ENCODE measurements at places on chromosomes 12 and 14.
A peak's percentile ranks its signal among the peaks of the same experiment; 100 is the strongest.

DNA sequence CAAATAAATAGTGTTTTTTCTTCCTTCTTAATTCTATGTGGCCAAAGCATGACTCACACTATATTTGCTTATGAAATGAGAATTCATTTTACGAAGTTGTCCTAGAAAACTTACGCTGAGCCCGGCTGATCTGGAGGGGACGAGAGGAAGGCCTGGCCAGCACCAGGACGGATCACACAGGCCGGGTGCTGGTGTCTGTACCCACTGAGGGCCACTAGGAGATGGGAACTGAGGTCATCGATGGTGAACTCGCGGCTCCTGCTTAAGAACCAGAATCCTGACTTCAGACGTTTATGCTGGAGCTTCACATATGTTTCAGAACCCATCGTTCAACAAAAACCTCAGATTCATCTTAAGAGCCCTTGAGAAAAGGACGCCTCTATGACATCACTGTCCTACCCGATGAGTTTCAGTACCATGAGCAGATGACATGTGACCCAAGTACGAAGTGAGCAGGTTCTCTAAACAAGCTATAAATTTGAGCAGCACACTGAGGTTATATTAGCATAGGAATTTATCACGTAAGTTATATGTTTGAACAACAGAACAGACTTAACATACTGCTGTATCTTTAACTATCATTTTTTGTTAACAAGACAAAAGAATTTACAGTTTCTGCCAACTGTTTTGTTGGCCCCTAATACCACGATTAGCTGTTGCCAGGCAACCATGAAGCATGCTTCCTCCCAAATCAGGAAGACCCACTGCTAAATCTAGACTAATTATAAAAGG lies 111.9 kb downstream of the FOXN3 start:
- DNase-seq = no peak

DNA sequence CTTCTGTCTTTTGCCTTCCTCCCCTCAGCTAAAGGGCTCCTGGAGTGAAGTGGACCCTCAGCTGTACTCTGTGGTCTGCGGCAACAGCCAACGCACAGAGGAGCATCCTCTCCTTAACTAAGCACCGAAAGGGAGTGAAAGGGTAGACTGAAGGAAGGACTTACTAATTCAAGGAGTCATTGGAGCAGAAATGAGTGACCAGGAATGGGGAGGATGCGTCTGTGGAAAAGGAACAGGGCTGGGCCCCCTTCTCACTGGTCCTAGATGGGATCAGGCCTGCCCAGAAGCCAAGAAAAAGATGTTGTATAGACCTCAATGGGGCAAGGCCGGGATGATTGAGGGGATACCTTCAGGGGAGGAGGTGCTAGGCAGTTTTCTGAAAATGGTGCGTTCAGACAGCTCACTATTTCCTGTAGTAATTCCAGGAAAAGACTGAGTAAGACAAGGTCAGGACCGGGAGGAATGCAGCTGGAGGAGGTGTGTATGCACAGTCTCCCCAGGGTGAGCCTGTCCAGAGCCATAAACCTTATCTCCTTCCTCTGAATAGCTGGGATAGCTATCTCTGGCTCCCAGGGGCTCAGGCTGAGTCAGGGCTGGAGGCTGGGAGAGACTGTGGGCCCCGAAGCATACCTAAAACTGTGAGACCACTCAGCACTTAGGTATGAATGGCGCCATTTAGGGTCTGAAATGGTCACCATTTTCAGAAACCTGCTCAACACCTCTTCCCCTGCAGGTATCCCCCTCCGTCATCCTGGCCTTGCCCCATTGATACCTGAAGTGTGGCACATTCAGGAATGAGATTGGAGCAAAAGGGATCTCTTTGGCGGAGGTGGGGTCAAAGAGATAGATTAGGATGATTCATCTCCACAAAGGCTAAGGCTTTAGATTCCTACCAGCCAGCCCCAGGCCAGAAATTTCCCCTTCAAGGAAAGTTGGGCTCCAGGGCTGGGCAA lies 20.2 kb upstream of the KRT8 start:
- DNase-seq = no peak

DNA sequence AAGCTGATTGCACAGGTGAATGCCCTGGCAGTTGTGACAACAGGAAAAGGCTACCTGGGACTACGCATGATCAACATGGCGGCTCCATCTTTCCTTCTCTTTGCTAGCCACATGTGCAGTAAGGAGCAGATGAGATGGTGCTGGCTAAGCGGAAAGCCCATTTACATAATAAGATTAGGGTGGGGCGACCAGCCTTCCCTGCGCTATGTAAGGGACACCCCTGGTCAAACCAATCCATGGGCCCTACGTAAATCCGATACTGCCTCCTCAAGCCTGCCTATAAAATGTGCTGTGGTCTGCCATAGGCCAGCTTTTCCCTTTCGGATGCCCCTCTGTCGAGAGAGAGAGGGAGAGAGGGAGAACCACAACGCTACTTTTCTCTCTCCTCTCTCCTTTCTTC lies 31.0 kb upstream of the BTG1 start:
- no peak for DNase-seq

DNA sequence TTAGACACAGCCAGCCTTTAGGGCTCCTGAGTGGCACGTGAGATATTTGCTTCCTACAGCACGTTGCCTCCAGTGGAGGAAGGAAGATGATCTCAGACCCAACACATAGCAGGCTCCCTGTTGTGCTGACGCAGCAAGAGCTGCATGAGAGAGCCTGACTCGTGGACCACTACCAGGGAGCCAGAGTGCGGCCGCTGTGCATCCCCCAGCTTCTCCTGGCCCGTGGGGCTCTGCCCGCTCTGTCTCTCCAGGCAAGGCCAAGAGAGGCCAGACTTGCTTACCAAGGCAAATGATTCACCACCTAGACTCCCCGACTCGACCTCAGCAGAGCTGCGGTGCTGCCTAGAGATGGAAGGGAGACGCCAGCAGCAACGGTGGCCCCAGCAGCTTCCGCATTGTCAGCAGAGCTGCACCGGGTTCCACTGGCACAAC lies 37.5 kb downstream of the MAP3K9 start:
- no peak for DNase-seq

GRCh38 chr14:37143475-37143874 lies 28.9 kb downstream of the SLC25A21 start:
- no peak for DNase-seq

DNA sequence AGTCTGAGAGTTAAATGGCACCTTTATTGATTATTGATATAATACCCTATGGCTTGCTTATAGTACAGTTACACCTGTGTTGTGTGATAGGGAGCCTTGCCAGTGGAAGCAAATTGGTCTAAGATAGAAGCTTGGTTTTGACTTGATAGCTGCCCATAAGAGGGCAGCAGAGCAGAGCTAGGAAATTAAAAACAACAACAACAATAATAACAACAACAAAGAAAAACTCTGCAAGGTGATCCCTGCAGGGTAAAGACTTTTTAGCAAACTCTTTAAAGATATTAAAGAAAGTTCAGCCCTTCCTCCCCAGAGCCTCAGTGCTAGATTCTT lies 18.0 kb upstream of the RNASE10 start:
- no peak for DNase-seq

DNA sequence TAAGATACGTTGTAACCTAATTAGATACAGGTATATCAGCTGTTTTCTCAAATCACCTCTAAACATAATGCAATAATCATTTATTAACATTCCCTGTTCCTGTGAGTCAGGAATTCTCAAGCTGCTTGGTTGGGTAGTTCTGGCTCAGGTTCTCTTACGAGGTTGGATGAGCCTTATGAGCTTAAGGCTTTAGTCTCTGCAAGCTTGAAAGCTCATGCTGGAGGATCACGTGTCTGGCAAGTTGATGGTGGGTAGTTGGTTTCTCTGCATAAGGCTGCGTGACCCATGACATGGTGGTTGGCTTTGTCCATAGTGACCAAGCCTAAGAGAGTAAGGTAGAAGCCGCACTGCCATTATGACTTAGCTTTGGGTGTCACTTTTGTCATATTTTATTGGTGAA lies 62.0 kb downstream of the PLEKHA5 start:
- DNase-seq = no peak

DNA sequence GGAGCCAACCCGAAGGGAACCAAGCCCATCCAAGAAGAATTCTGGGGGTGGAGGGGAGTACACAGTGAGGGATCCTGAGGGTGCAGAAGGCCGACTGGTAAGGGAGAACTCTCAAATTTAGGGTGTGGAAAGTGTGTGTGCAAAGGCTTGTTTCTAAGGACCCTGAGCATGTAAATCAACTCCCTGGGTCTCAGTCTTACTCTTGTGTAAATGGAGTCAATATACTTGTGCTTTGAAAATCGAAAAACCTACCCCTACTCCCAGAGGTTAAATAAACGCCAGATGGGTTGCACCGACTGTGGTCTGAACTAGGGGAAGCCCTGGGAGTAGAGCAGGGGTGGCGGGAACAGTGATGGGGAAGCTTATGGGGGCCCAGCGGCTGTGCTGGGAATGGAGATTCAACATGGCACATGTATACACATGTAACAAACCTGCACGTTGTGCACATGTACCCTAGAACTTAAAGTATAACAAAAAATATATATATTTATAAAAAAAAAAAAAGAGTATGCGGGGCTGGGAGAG lies 6.0 kb downstream of the B4GALNT1 start:
- no peak for DNase-seq

DNA sequence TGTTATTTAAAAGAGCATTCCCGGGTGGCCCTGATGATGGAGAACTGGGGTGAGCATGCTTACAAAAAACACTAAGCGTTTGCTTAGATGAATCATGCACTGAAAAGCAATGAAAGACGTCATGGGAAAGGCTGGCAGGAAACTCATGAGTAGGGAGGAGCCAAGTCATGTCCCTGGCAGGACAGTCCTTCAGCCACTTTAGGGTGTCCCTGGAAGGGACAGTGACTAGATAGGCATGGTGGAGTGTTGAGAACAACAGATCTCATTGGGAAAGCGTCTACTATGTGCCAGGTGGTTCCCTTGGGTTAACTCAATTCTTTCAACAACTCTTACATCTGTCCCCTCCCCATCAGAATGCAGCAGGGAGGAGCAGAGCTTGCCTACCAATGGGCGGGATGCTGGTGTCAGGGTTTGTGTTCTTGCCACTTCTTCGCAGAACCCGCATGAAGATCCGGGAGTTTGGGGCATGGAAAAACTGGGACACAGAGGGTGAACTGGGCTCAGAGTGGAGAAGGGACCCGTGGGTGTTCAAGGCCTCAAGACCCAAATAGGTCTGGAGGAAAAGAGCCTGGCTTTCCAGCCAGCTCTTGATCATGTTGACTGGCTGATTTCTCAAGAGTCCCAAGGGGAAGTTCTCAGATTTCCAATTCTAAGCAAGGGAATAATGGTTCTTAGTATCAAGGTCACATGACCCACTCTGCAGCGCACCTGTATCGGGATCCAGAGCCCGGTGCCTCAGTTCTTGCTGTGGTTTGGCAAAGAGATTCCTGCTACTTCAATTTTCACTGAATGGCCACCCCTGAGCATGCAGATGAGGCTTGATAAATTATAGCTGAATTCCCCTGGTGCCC lies 653.9 kb upstream of the TBX3 start:
- DNase-seq = no peak

- no peak for DNase-seq
These were observed 153.0 kb upstream of the FKBP4 start for GRCh38 chr12:2641761-2642160.

- DNase-seq = no peak
These were observed 400.2 kb downstream of the BCL11B start for GRCh38 chr14:98871796-98872195.

DNA sequence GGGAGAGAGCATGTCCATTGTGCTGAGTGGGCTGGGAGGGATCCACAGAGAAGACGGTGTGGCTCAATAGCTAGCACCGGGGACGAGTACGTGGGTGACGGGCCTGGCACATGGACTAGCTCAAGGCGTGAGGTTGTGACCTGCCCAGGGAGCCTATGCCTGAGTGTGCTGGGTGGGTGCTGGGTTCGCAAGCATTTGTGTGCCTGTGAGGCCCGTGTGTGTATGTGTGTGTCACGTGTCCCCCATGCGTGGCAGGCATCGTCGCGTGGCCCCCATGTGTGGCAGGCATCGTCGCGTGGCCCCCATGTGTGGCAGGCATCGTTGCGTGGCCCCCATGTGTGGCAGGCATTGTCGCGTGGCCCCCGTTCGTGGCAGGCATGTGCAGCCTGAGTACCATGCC lies 109.2 kb downstream of the TMEM121 start:
- no peak for DNase-seq

- DNase-seq = no peak
These were observed 1341.4 kb downstream of the FSCB start for GRCh38 chr14:43165651-43166050.

DNA sequence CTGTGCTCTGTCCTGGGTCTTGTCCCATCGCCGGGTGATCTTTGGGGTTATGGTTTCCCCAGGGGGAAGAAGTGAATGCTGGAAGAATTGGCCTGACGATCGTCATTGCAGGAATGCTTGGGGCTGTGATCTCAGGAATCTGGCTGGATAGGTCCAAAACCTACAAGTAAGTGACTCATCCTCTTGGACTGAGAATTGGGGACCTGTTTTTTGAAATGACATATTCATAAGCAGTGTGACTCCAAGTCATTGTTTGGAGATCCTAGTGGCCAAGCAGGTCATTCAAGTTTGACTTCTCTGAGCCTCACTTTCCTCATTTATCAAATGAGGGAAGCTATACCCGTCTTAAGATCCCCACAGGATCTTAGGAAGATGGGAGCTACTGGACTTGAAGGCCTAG lies 25.8 kb downstream of the ERG28 start:
- DNase-seq = no peak

DNA sequence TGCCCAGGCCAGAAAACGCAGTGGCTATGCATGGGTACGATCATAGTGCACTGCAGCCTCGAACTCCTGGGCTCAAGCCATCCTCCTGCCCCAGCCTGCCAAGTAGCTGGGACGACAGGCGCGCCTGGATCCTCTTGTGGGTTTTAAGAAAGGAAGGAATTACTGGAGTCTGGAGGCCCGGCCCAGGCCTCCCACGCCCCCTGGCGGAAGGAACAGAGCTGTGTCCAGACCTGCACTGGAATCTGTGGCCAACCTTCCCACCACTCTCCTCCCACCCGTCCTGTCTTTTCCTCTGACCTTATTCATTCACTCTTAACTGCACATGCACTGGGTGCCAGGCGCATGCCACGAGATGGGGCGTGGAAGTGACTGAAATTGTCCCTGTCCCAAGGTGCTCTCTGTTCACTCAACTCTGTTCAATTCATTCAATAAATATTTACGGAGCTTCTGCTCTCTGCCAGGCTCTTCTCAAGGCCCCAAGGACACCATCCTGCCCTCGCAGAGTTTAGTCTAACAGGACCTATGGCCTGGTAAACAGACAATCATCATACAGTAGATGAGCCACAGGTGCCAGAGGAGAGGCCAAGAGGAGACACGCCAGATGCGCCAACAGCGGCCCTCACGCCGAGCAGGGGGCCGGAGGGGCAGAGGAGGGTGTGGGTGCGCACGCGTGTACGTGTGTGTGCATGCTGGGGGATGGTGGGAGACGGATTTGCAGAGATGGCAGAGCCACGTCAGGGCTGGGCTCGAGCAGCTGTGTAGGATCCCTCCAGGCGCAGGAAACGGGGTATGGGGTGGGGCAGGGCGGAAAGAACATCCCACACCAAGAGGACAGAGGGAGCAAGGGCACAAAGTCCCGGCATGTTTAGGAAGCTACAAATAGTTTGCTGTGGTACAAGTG lies 13.7 kb upstream of the TMEM106C start:
- DNase-seq = peak; percentile 18

- DNase-seq = no peak
These were observed 384.2 kb downstream of the ZFP36L1 start for GRCh38 chr14:68408680-68409079.
